ENCODE measurements at places on chromosomes 2 and 18.

GRCh38 chr2:235737396-235737795 lies 243.6 kb downstream of the AGAP1 start:
- no peak for DNase-seq

- no peak for DNase-seq
Observed at GRCh38 chr2:142596334-142597088, 281.0 kb upstream of the KYNU start.

DNA sequence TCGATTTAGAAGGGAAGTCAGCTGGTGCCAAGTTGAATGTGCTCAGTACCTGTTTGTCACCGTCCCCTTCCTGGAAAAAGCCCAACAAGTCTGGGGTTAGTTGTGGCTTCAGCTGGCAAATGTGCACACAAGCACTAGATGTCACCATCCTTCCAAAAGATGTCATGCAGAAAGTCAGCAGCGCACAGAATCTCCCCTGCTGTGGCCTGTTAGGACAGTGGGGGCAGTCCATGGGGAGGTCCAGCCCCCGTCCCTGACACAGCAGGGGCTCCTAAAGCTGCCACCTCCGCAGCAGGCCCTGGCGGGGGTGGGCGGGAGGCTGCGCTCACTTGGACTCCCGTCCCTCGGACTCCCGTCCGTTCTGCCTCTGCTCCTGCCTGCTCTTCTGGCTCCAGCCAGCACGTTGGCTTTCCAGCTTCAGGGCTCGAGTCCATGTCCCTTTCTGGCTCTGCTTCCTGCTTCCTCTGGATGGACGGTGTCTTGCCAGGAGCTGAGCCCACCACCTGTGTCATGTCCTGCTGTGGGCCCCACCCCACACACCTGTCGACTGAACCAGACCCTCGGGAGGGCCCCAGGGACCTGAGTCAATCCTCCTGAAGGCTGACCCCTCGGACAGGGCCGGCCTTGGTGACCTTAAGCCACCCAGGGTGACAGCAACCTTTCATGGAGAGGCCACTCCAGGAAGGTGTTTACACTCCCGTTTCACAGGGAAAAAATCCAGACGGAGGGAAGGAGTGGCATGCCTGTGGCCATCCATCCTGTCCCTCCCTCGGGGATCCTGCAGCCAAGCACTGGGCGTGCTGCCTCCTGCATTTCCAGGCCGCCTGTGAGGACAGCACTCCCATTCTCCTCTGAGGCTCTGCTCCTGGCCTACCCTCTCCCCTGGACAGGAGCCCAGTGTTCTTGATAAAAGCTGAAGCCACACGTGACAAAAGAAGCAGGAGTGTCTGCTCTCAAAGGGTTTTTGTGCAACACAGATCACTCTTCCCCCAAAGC lies 8.5 kb downstream of the RAB17 start:
- DNase-seq, result peak; percentile 70

DNA sequence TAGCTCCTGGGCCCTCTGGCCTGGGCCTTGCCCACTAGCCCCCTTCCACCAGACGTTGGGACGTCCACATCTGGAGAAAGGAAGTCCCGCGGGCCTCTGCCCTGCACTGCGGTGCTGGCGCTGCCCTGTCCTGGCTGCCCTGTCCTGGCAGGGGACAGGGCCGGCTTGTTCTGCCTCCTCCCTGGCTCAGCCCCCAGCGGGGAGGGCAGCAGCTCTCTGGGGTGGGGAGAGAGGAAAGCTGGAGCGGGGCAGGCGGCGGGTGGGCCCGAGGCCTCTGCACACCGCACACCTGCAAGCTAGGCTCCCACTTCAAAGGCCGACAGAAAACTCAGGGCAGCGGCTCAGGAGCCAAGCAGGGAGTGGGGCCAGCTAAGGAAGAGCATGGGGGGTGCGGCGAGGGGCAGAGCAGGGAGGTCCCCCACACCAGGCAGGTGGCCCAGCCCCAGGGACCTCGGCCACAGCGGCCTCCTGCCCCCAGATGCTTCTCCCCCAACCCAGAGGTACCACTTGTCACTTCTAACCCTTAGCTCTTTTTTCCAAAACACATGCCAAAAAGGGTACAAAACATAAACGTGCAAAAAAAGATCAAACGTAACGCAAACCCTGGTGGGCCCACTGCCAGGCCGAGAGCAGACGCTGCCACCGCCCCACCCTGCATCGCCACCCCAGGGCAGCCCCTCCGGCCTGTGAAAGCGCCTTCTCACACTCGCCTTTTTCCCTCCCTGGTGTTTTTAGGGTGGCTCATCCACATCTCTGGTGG lies 13.5 kb downstream of the SNED1 start:
- no peak for DNase-seq

DNA sequence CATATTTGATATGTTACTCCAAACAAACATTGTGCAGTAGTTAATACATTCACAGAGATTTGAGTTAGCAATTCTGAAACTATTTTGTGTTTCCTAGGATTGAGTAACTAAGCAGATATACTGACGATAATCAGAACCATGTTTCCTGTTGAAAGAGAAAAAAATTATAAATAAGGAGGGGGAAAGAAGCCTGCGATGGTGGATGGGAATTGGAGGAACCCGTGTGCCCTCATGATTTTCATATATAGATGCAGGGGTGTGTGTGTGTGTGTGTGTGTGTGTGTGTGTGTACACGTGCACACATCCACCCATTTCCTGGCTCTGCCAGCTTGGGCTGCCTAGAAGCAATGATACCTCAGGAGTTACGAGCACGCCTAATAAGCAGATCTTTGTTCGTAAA lies 56.9 kb downstream of the LPIN2 start:
- DNase-seq, result no peak

DNA sequence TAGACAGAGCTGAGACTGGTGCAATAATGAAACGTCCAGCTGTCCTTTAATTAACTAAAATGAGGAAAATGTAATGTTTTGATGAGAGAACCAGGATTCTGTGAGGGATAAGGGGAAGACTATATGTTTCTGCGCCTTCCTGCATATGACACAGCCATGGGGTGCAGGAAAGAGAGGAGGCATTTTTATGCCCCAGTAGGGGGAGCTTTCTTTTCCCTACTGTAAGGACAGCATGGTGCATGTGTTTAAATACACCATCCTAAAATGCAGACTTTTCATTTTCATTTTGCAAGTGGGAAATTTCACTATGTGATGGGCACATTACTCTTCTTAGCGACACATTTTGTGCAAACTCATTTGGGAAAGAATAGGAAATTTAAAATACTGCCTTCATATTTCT lies 446.1 kb downstream of the ARHGAP15 start:
- DNase-seq, result no peak

DNA sequence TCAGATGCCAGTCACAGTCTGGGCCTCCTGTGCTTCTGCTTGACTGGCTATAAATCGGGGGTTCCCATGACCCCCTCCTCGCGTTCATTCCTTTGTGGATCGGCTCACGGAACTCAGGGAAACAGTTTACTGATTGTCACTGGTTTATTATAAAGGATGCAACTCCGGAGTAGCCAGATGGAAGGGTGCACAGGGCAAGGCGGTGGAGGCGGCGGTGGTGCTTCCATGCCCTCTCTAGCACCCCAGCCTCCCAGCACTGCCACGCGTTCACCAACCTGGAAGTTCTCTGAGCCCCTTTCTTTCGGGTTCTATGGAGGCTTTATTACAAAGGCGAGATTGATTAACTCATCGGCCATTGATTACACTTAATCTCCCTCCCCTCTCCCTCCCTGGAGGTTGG lies 15.6 kb downstream of the LPIN1 start:
- no peak for DNase-seq

- no peak for DNase-seq
Observed at GRCh38 chr2:207876842-207877535, 107.3 kb upstream of the FZD5 start.

DNA sequence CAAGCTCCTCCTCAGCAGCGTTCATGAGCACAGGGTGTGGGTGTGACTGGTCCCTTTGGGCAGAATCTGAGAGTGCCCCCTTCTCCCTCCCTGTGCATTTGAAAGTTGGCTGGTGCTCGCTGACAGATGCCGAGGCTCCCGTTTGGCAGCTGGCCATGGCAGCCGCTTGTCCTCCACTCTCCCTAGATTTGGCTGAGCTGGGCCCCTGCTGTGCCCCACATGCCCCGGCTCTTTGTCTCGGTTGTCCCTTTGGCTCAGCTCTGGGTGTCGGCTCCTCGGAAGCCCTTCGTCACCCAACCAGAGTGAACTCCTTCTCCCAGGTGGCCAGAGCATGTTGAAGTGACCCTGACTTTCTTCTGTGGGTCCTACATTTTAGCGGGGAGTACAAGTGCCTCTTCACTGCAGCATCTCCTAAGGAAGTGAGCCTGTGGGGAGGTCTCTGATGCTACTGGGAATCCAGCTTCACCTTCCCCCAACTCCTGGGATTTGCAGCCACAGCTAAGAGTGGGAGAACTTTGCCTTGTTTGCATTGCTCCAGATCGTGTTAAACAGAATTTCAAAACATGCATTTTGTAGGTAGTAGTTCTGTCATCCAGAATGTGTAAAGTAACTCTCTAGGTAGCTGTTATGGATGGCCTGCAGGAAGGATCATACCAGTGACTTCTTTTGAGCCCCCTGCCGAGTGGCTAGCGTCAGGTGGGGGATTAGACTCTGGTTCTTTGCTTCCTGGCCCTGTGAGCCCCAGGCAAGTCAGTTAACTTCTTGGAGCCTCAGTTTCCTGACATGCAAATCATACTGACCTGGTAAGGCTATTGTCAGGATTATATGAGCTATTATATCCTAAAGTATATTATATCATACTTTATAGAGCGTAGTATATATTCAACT lies 24.2 kb downstream of the HPCAL1 start:
- no peak for DNase-seq

DNA sequence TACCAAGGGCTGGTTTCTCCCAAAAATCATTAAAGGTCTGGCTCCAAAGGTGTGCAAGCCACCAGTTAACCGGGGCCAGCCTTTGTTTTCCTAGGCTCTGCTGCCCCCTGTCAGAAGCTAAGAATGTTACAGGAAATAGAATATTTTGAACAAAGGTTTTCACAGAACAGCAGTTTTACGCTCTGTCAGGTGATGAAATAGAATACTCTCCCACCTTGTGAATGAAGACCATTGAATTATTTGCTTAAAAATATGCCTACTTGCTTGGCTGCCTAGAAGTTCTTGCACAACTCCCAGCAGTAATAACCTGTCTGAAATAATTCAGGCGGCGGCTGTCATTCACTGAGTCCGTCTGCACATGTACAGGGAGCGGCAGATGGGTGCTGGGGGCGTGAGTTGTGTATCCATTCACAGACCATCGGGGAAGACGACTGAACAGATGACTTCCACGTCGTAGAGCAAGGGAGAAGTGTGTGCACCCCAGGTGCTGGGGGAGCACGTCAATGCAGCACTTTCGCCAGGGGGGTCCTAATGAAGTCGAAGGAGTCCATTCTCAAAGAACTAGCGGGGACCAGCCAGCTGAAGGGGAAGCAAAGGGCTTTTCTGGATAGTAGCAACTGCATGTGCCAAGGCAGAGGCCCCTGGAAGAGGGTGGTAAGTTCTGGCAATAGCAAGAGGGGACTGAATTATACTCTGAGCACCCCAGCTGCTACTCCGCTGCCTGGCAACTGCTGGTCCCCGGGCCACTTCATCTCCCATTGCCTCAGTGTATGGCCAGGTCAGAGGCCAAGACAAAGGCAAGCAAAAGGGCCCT lies 56.1 kb downstream of the SF3B1 start:
- DNase-seq, result peak; percentile 64

DNA sequence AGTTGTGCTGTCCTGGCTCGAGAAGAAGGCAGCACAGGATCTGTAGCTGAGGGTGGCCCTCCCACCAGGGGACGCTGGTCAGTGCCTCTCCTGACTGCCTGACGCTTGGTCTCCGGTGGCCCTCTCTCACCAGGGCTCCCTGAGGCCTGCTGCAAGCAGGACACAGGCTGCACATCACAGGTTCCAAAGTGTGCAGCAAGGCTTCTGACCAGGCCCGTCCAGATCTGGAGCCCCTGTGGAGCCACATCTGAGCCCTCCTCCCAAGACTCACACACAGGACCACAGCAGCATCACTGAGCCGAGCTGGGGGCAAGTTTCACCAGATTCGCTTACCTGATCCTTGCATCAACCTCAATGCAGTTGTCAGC lies 12.1 kb downstream of the AMER3 start:
- no peak for DNase-seq

DNA sequence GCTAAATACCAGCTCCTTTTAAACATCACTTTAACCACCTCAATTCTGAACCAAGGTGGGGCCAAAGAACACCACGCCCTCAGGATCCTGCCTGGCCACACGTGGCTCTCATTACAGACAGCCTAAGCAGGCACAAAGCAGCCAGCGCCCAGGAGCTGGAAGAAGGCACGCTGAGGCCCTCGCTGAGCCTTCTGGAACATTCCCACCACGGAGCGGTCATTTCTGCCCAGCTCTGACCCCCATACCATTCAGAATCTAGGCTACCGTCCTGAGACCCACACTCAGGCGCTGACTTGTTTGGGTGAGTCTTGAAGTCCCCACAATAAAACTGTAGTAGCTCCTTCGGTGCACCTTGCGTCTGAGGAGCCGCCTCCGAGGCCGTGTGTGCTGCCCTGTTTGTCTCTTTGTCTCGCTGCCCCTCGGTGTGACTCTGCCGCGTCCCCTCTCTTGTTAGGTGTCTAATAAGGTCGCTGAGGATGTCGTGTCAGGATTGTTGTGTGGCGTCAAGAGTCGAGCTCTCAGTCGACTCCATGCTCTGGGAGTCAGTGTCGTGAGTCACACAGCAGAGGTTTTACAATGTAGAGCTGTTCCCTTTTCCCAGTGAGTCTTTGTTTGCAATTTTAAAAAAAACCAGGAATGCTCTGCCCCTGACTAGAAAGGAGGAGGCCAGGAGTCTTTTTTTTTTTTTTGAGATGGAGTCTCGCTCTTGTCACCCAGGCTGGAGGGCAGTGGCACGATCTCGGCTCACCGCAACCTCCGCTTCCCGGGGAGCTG lies 242.4 kb downstream of the KLHL29 start:
- no peak for DNase-seq

- no peak for DNase-seq
Observed at GRCh38 chr2:219638217-219638947, 11.0 kb downstream of the SLC4A3 start.

DNA sequence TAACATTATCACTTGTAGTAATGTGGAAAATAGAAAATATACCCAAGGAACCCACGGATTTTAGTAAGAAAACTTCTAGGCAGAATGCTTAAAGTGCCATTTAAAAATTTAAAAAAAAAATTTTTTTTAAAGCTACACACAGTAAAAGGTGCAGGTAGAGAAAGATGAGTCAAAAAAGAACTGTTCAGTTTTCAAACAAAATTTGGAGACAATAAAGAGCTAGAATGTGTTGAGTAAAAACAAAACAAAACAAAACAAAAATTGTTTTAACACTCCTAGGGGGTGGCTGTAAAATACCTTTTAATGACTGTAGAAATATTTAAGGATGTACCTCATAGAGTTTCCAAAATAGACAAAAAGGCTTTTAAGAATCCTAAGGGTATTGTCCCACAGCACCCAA lies 212.0 kb downstream of the TGIF1 start:
- DNase-seq, result no peak

Data from activated naive CD8-positive, alpha-beta T cell treated with anti-CD3 and anti-CD28 coated beads for 36 hours (primary cell).